ENCODE measurements at places on chromosomes 6 and 20.

- no peak for DNase-seq
Measured at GRCh38 chr6:145012039-145012662, 723.2 kb downstream of the EPM2A start.

DNA sequence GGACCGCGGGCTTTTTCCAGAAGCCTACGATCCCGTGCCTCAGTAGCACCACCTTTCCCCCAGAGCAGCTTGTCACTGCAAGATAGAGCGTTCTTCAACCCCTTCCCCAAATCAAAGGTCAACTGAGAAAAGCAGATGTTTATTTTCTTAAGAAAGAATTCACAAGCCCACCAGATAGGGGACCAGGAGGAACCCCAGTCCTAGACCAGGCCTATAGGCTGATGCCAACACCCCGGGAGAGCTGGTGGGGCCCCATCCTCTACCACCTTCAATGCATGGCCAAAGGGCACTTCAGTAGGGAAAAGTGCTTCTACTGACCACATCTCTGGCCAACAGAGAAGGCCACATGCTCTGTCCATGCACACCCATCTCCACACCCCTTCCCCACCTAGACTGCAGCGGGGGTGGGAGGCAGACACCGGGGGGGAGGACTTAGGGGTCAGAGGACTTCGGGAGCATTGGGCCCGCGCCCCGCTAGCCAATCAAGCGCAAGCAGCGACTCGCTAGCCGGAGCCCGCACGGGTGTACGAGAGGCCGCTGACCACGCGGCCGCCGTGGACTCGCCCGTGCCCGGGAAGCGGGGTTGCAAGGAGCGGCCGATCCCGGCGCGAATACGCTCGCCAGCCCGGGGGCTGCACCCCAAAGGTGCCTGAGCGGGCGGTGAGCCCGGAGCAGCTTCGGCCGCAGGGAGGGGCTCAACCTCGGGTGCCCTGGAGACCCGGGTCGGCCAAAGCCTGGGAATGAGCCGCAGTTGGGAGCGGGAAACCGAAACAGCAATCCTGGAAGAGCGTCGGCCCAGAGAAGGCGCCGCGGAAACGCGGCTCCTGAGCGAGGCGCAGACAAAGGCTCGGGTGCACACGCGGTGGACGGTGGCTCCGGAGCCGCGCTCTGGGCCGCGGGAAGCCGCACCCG lies 2.8 kb downstream of the PDE10A start:
- DNase-seq = no peak

DNA sequence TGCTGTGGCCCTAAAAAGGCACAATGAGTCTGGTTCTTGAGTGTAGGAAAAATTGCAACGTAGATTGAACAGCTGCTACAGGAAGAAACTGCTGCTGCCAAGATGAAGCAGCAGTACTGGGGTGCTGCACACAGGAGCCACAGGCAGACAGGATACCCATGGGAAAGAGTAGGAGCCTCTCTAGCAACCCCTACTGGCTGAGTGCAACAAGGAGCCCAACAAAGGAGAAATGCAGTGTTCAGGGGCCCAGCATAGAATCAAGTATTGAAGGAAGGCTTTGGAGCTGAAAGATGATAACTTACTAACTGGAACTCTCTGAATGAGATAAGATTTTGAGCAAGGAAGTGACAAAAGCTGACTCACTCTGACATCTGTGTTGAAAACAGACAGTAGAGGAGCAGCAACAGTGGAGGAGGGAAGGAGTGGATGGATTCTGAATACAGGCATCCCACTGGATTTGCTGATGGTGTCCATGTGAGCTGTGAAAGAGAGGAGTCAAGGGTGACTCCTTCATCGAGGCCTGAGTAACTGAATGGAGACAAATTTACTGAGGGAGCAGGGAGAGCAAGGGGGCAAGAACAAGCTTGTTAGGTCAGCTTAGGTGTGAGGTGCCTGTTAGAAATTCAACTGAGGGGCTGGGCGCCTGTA lies 534.7 kb upstream of the JARID2 start:
- DNase-seq = peak; percentile 81

GRCh38 chr6:23179994-23180393 lies 610.6 kb downstream of the HDGFL1 start:
- DNase-seq = no peak

DNA sequence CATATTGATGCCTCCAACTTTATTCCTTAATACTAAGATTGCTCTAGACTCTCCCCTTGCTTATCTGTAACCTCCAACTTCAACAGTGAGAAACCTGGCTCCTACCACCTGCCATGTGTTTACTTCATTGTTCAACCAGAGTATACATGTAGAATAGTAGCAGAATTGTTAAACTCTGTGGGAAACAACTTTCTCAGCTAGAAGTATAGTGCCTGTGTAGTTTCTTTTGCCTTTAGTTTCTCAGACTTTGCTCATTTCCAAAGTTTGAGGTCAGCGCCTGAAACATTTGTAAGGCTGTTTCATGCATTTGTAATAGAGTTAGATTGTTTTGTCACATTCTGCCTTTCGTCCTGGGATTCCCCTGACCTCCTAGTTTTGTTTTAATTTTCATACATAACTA lies 34.9 kb upstream of the HECA start:
- DNase-seq = no peak

- no peak for DNase-seq
Measured at GRCh38 chr6:68975064-68975463, 340.0 kb downstream of the ADGRB3 start.

- DNase-seq = no peak
Measured at GRCh38 chr6:167526465-167527368, 201.8 kb downstream of the TTLL2 start.

GRCh38 chr20:58228484-58229197 lies at the start of gene ANKRD60:
TSS of gene ANKRD60 (minus strand) at chr20:58228653. CDS start at chr20:58228653, 0 bp downstream.
- no peak for DNase-seq

GRCh38 chr6:55659304-55659703 lies 80.3 kb upstream of the HMGCLL1 start:
- no peak for DNase-seq

- DNase-seq = no peak
Measured at GRCh38 chr6:132530293-132530974, 7.6 kb upstream of the TAAR9 start.

DNA sequence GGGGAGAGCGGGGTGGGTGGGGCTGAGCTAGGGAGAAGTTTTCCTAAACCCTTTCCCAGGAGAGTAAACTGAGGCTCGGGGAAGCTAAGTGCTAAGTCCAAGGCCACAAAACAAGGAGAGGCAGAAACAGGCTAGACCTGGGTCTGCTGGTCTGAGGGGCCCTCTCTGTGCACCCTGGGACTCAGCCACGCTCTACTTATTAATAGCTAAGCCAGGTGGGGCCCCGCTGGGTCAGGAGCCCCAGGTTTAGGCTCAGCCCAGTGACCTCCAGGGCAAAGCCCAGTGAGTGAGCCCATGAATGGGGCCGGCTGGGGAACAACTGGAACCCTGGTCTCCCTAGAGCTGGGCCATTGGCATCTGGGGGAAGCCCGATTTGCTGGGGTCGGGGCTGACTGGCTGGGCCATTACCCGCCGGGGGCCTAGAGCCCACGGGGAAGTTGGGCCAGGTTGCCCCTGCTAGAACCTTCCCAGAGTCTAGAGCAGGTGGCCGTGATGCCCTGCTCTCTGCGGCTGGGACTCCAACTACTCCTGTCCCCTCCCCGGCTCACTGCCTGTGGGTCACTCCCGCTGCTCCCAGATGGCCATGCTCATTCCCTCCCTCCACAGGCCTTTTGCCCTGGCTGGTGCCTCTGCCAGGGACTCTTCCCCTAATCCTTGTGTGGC lies 24.1 kb upstream of the NOL4L start:
- DNase-seq = no peak

- no peak for DNase-seq
Measured at GRCh38 chr6:35443341-35444030, 8.7 kb upstream of the FANCE start.

DNA sequence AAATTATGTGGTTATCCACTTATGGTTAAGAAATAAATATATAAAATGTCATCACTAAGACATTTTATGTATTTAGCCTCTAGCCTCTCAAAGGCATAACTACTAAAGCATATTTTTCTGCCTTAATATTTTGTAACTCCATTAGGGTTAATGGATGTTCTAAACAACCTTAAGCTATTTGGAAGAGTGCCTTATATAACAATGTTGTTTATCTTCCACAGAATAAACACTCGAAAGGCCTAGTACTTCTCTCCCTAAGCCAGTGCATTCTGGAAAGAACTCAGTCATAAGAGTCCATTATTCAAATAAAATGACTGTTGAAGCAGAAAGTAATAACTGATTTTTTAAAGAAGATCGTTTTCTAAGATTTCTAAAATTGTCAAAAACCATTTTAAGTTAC lies 15.0 kb upstream of the PRIM2 start:
- DNase-seq = no peak

- DNase-seq = peak; percentile 38
Measured at GRCh38 chr20:48538058-48538825, 289.6 kb downstream of the PREX1 start.

DNA sequence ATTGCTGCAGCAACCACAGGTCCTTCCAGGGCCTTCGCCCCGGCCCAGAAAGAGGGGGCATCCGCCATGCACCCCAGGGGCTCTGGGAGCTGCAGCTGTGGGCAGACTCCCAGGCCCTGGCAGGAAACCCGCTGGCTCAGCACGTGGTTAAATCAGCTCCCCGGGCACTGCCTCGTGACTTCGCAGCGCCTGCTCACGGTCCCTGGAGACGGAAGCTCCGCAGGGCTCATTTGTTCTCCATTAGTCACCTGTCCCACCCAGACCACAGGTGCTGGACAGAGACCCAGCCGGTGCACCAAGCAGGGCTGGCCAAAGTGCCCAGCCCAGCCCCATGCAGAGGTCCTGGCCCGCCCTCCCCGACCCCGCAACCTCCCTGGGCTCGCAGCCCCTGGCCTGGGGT lies 14.7 kb downstream of the KCNQ2 start:
- DNase-seq = peak; percentile 32

GRCh38 chr20:16537025-16537665 lies 36.1 kb downstream of the KIF16B start:
- no peak for DNase-seq

DNA sequence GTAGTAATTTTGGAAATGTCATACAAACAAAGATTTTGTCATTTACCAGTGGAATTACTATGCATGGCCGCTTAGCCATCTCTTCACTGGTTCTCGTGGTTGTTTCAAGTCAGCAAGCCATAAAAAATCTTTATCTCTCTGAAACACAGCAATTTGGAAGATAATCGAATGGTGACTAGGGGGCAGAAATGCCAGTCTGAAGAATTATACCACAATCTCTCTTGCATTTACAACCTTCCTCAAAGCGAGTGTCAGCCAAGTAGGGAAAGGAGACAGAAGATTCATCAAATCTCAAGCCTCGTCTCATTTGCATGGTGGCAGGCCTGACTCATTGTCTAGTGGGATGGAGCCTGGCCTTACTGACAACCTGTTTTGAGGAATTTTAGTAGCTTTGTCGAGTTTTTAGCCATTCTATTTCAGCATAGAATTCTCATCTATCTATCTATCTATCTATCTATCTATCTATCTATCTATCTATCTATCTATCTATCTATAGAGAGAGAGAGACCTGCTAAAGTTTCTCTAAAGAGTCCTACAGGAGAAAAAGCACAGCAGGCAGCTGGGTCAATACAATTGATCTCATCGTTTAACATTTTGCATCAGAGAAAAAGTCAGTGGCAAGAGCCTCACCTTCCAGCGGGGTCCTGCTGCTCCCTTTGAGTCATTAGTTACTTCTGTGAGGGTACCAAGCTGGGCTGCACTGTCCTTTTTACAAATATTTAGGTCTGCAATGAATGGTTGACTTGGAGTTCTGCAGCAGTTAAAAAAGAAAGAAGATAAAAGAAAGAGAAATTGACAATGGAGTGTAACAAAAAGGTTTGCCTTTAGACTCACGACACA lies 572.8 kb downstream of the TFAP2A start:
- DNase-seq = no peak

- no peak for DNase-seq
Measured at GRCh38 chr6:129620234-129620610, 89.8 kb downstream of the ARHGAP18 start.

DNA sequence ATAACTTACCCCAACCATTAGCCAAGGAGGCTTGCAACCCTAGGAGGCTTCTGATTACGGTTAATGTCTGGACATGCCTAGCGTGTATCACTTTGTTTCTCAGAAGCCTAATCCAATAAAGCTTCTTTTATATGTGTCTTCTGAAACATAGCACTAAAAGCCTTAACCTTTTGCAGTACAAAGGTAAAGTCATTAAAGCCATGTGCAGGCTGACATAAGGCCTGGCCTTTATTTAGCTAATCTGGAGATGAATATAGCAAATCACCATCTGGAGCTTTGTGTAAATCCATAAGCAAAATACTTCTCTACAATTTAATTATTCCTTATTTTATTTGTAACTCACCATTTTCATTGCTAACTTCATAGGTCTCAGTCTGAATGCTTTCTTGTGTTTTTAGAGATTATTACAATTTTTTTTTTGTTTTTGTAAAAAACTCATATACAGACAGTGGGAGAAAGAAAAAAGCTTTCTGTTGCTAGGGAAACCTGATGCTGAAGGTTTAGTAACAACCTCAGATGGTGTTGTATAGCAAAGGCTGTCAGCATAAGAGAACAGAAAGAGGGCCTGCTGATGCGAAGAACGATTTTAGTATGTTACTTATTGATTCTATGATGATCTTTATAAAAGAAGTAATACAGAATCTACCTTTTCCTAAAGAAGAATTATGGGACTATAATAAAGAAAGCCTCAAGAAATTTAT lies at the start of gene EYS:
EYS (minus strand) TSS at position 101 of the 701 bp plus-strand sequence. CDS start 211,816 bp downstream, outside the sequence.
- DNase-seq = no peak

- DNase-seq = no peak
Measured at GRCh38 chr20:37686762-37687477, 6.9 kb upstream of the CTNNBL1 start.

DNA sequence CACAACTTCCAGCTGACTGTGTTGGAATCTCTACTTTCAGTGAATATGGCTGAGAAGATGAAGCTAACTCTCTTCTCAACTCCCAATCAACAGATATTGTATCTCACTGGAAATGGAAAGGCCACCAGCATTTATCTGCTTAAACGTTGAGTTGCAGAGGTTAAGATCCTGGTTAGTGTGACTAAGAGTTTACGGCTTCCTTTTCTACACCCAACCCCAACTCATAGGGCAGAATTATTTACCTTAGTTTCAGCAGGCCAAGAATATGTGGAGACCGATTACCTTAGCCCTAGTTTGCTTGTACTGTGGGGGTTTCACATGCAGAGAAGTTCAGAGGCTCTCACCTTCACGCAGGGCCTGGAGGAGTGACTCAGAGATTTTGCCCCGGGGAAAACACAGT lies 1026.6 kb downstream of the EYS start:
- no peak for DNase-seq

GRCh38 chr6:1535295-1535694 lies 74.4 kb upstream of the FOXC1 start:
- DNase-seq = no peak

DNA sequence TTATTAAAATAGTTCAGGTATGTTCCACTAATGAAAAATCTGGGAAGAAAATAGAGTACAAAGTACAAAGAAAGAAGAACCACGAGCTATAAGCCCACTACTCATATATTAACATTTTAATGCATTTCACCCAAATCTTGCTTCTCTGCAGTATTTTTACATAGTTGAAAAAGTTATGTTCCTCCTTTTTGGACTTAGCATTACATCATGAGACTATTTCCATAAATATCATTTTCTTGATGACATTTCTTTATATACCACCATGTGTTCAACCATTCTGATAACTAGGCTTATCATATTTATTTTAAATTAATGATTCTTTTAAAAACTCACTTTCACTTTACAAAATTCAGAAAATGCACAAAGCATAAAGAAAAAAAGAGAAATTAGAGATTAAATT lies 3.0 kb downstream of the IPCEF1 start:
- DNase-seq = no peak

- DNase-seq = no peak
Measured at GRCh38 chr20:61204206-61204605, 47.9 kb upstream of the CDH4 start.
